ENCODE measurements at places on chromosomes 7 and 10.

DNA sequence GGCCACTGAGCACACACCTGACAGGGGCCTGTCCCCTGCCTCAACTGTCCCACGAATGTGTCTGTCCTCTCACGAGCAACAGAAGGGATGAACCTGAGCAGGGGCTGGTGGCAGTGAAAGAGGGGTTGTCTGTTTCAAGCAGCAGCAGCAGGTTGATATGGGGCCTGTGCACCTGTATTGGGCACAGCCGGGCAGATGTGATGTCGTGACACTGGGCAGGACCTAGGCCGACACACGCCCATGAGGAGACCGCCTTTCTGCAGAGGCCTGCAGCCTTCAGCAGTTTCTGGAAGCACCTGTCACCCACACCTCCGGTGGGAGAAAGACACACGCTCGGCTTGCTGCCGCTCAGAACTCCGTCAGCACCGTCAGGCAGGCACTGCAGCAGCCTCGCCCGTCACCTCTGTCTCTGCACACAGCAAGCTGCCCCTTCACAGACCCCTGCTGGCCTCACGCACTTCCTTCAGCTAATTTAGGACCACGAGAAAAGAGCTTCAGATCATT lies 48.5 kb downstream of the AMZ1 start:
- H3K27me3 ChIP-seq = no peaks in the 10 kb centered on the region
- no peaks in the 10 kb centered on the region for H3K36me3 ChIP-seq
- H3K27ac ChIP-seq = no peak overlapping the region

DNA sequence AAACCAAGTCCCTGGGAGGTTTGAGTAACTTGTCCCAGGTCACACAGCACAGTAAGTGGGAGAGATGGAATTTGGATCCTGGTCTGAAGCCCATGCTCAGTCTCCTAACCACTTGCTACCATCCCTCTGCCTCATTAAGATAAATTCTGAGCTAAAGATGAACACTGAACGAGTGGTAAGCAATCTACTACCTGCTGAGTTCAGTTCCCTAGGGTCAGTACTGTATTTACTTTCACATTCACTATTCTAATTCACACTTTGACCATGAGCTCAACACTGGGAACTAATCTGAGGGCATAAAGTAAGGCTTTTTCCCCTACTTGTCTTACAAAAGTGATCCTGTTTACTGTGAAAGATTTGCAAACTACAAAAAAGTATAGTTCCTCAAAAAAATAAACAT lies 2.4 kb downstream of the UROS start:
- H3K27me3 ChIP-seq = no peaks in the 10 kb centered on the region
- H3K36me3 ChIP-seq = no peaks in the 10 kb centered on the region
- peaks cover 17% of the 10 kb centered on the region for H3K4me1 ChIP-seq

DNA sequence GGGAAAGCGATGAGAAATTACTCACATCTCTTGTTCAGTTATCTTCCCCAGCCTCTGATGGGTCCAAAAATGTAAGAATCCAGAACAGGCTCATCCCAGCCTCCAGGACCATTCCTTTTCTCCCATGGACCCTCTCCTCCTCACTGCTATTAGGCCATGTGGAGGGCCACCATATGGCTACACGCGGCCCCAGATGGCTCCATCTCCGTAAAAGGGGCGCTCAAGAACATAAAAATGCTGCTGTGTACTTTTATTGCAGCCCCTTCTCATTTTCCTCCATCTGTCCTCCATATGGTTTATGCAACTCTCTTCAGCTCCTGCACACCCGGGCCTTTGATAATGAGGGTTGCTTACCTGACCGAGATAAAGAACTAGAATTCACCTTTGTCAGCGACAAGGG lies 166.2 kb downstream of the RAPGEF5 start:
- H3K27ac ChIP-seq = no peak overlapping the region
- DNase-seq = no peak

GRCh38 chr10:132294561-132295318 lies 13.0 kb downstream of the STK32C start:
- H3K27me3 ChIP-seq = peaks cover 5% of the 10 kb centered on the region
- H3K4me3 ChIP-seq = no peak overlapping the region
- H3K27ac ChIP-seq = no peak overlapping the region
- H3K36me3 ChIP-seq = peaks cover 2% of the 10 kb centered on the region
- H3K4me1 ChIP-seq = peaks cover 10% of the 10 kb centered on the region

DNA sequence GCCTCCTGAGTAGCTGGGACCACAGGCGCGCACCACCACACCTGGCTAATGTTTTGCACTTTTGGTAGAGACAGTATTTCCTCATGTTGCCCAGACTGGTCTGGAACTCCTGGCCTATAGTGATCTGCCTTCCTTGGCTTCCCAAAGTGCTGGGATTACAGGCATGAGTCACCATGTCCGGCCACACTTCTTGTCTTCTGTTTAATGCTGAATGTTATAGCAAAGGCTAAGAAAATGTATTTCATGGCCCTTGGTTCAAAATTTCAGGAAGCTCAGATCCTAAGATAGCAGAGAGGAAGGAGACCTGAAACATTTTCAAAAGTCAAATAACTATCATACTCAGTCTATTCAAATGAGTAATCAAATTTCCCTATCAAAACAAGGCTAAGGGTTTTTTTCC lies 229.6 kb downstream of the BAMBI start:
- H3K4me1 ChIP-seq = no peaks in the 10 kb centered on the region
- no peak overlapping the region for H3K4me3 ChIP-seq
- no peaks in the 10 kb centered on the region for H3K36me3 ChIP-seq

DNA sequence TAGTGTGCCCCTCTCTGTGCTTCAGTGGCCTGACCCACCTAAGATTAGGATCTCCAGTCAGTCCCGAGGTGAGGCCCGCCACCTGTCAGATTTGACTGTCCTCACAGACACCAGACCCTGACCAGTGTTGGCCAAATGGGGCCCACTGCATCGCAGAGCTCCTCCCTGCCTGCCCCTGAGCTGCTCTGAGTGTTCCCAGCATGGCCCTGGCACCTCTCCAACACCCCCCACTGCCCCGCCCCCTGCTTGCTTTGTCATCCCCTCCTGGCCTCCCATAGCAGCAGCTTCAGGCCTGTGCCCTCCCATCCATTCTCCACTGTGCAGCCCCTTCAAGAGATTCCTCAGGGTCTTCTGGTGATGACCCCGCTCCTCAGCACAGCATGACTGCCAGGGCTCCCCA lies 67.6 kb downstream of the C10orf120 start:
- H3K36me3 ChIP-seq = no peaks in the 10 kb centered on the region
- no peak overlapping the region for H3K4me3 ChIP-seq
- no peak overlapping the region for H3K27ac ChIP-seq
- peaks cover 21% of the 10 kb centered on the region for H3K27me3 ChIP-seq
- no peak for DNase-seq
- no peaks in the 10 kb centered on the region for H3K4me1 ChIP-seq

GRCh38 chr7:158672975-158673374 lies 31.6 kb downstream of the NCAPG2 start:
- H3K27me3 ChIP-seq = no peaks in the 10 kb centered on the region
- H3K27ac ChIP-seq = peak overlapping the region; percentile 30
- H3K36me3 ChIP-seq = peaks cover 18% of the 10 kb centered on the region
- H3K4me3 ChIP-seq = no peak overlapping the region
- peaks cover 17% of the 10 kb centered on the region for H3K4me1 ChIP-seq

GRCh38 chr7:116577320-116577871 lies 52.6 kb downstream of the CAV1 start:
- DNase-seq = no peak
- no peaks in the 10 kb centered on the region for H3K4me1 ChIP-seq
- no peak overlapping the region for H3K27ac ChIP-seq
- no peak overlapping the region for H3K4me3 ChIP-seq
- H3K27me3 ChIP-seq = peaks cover 35% of the 10 kb centered on the region

DNA sequence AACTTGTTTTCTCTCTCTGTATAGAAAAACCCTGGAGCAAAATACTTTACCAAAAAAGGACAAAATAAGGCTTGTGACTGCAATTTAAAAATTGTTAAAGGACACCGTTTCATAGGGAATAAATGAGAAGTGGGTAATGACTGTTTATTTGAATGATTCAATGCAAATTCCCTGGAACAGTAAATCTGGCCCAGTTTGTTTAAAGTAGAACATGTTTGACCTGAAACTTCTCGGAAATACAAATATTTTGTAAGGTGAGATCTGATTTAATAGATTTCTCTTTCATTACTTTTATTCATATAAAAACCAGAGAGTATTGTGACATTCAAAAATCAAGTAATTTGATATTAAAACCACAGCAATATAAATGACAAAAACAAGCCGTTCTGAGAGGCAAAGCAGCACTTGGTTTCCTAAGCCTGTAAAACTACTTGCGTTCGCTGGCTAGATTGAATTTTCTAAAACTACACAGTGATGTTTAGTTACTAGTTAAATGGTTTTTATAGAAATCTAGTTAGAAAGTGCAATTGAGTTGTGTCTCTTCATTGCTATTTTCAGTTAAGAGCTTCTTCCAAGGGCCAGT lies 76.8 kb upstream of the PITRM1 start:
- peaks cover 8% of the 10 kb centered on the region for H3K4me1 ChIP-seq
- no peak for DNase-seq
- no peak overlapping the region for H3K4me3 ChIP-seq
- H3K27me3 ChIP-seq = peaks cover 48% of the 10 kb centered on the region
- H3K36me3 ChIP-seq = peaks cover 2% of the 10 kb centered on the region

DNA sequence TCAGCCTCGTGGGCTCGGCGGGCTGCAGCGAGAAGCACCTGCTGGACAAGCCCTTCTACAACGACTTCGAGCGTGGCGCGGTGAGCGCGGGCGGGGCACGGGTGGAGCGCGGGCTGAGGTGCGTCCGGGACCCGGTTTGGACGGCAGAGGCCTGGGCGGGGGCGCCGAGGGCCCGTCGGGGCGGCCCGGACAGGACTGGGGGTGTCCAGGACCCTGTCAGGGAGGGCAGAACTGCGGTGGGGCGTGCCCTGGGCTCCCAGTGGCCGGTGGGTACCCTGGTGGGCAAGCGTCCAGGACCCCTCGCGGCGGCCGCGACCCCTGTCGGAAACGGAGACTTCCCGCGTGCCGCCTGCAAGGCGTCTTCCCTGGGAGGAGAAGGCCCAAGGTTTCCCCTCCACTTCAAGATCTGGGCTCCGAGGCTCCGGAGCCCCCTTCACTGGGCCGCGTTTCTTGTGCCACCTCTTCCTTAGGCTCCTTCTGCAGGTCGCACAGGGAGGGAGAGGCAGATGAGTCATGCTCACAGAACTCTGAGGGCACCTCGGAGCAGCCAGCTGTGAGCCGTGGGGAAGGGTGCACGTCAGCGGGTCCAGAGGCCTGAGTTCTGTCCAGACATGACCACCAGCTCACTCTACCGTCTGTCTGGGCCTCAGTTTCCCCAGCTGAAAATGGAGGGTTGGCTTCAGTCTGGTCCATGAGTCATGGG lies 485 bp downstream of the ALOX5 start:
- peaks cover 7% of the 10 kb centered on the region for H3K27me3 ChIP-seq
- no peak overlapping the region for H3K27ac ChIP-seq
- H3K4me3 ChIP-seq = peak overlapping the region; percentile 97
- peaks cover 6% of the 10 kb centered on the region for H3K36me3 ChIP-seq

GRCh38 chr7:128121711-128122530 lies 90.7 kb upstream of the LRRC4 start:
- no peak overlapping the region for H3K4me3 ChIP-seq
- H3K27ac ChIP-seq = no peak overlapping the region
- peaks cover 7% of the 10 kb centered on the region for H3K27me3 ChIP-seq
- DNase-seq = no peak
- no peaks in the 10 kb centered on the region for H3K36me3 ChIP-seq

DNA sequence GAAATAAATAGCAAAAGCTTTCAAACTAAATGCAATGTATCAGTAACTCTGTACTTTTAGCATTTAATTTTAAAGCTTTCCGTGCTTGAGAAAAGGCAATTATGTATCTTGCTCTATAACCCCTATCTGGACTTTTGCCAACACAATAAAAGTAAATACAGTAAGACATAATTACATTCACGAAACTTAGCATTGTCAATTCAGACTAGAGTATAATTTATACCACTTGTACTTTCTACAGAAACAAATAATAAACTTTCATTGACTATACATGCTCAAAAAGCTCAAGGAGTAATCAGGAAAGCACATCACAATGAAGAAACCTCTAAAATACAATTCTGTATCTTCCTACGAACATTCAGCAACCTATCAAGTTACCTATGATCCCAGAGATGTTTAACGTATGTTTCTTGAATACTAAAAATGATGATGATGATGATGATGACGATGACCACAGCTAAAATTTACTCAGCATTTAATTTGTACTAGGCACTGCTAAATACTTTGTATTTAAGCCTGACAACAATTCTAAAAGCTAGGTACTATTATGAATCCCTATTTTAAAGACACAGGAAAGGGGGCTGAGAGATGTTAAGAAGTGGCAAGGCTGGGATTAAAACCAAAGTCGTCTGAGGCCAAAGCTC lies 44.9 kb downstream of the MINDY3 start:
- H3K4me3 ChIP-seq = no peak overlapping the region
- H3K27ac ChIP-seq = peak overlapping the region; percentile 32
- peaks cover 21% of the 10 kb centered on the region for H3K4me1 ChIP-seq
- H3K27me3 ChIP-seq = no peaks in the 10 kb centered on the region
- H3K36me3 ChIP-seq = peaks cover 18% of the 10 kb centered on the region
- DNase-seq = no peak

- peaks cover 13% of the 10 kb centered on the region for H3K4me1 ChIP-seq
- no peak overlapping the region for H3K27ac ChIP-seq
- H3K4me3 ChIP-seq = no peak overlapping the region
- no peak for DNase-seq
Observed at GRCh38 chr10:110717781-110718589, 73.8 kb downstream of the RBM20 start.

Measured in T-helper 17 cell (primary cell).